ENCODE measurements at places on chromosomes 16 and 17. TPM values are rescaled to one million over a fixed set of nuclear protein-coding genes. Genes with fewer than 3 reads are reported as not detected.

The TOX3 gene
- not detected for total RNA-seq

The GRAP gene
- 63.0 TPM for total RNA-seq

The HES7 gene
- not detected for total RNA-seq

The PRR35 gene
- total RNA-seq = not detected

The CCDC200 gene
- total RNA-seq = not detected

The ABCA5 gene
- total RNA-seq = 13.6 TPM

The KRT23 gene
- not detected for total RNA-seq

The RAC3 gene
- total RNA-seq = 13.1 TPM

The PTX4 gene
- 0.13 TPM for total RNA-seq

The IGFALS gene
- under 0.01 TPM for total RNA-seq

The NOXO1 gene
- 0.13 TPM for total RNA-seq

The KIF18B gene
- total RNA-seq = 2.8 TPM

The KCTD2 gene
- total RNA-seq = 11.2 TPM

The SARM1 gene
- 1.1 TPM for total RNA-seq
